ENCODE measurements at places on chromosomes 13 and 19.

- H3K4me3 ChIP-seq = peak overlapping the region; percentile 57
- no peaks in the 10 kb centered on the region for H3K36me3 ChIP-seq
- no peak overlapping the region for H3K27ac ChIP-seq
- peaks cover 33% of the 10 kb centered on the region for H3K4me1 ChIP-seq
Observed at GRCh38 chr13:28492569-28493367, 2.2 kb downstream of the FLT1 start.

DNA sequence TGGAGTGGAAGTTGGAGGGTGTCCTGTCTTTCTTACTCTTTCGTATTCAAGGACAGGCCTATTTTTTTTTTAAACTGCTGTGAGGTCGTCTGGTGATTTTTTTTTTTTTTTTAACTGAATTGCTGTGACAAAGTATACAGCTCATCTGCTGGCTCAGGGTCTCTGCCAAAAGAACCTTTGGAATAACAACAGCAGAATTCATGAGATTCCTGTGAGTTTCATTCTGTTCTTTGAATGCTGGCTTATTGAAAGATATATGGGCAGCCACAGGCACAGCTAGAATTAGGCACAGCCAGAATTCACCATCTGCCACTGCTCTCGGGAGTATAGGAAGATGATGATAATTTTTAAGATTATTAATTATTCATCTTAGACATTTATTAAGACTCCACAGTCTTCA is 21.4 kb upstream of the FRY start:
- no peaks in the 10 kb centered on the region for H3K27me3 ChIP-seq
- no peaks in the 10 kb centered on the region for H3K36me3 ChIP-seq
- H3K27ac ChIP-seq = no peak overlapping the region
- DNase-seq = no peak
- no peaks in the 10 kb centered on the region for H3K4me1 ChIP-seq
- H3K4me3 ChIP-seq = no peak overlapping the region

- peak; percentile 32 for DNase-seq
- H3K36me3 ChIP-seq = no peaks in the 10 kb centered on the region
- no peaks in the 10 kb centered on the region for H3K27me3 ChIP-seq
- H3K4me1 ChIP-seq = no peaks in the 10 kb centered on the region
- no peak overlapping the region for H3K27ac ChIP-seq
- H3K4me3 ChIP-seq = no peak overlapping the region
Observed at GRCh38 chr19:33554821-33555220, 33.2 kb upstream of the PEPD start.

GRCh38 chr13:33352526-33352925 is 67.0 kb upstream of the STARD13 start:
- H3K27me3 ChIP-seq = no peaks in the 10 kb centered on the region
- H3K4me3 ChIP-seq = no peak overlapping the region
- no peak for DNase-seq
- peaks cover 50% of the 10 kb centered on the region for H3K4me1 ChIP-seq

DNA sequence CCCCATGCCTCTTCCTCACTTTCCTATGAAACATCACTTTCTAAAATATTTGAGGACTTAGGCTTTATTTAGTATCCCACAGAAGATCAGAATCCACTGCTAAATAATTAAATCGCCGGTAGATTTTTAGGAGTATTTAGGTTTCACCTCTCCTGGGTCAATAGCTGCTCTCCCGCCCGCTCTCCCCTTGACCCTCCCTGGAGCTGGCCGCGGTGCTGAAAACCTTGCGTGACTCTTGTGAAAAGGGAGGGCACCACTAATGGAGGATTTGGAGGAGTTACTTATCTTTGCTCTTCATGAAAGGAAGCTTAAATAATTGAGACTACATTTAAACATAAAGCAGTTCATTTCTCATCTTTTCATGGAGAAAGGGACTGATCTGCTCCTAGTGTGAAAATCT is 14.1 kb downstream of the POU4F1 start:
- no peak overlapping the region for H3K4me3 ChIP-seq
- no peak overlapping the region for H3K27ac ChIP-seq
- no peaks in the 10 kb centered on the region for H3K4me1 ChIP-seq
- H3K27me3 ChIP-seq = peaks cover 79% of the 10 kb centered on the region

DNA sequence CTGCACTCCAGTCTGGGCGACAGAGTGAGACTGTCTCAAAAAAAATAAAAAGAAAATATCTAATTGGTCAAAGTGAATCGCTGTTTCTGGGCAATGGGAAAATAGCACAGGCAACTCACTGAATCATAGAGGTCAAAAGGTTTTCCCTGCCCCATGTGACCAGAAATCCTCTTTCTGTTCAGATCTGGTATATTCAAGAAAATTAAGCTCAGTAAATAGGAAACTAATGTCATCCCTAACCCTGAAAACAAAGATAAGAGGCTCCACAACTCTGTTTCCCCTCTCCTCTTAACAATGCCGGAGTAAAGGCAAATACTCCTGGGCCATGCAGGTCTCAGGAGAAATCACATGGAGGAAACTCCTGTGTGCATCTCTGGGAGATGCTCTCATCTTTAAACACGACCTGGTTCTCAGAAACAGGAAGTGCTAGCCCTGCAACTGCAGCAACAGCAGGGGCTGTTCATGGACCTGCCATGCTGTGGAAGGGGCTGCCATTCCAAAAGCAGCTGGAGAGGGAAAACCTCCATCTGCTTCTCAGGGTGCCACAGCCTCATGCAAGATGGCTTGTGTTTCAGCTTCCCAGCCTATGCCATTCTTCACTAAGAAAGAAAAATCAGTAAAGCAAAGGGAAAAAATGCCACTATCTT is 47.5 kb upstream of the SLC7A9 start:
- H3K27me3 ChIP-seq = no peaks in the 10 kb centered on the region
- no peaks in the 10 kb centered on the region for H3K4me1 ChIP-seq
- no peak overlapping the region for H3K27ac ChIP-seq
- peaks cover 14% of the 10 kb centered on the region for H3K36me3 ChIP-seq
- no peak overlapping the region for H3K4me3 ChIP-seq
- DNase-seq = no peak

DNA sequence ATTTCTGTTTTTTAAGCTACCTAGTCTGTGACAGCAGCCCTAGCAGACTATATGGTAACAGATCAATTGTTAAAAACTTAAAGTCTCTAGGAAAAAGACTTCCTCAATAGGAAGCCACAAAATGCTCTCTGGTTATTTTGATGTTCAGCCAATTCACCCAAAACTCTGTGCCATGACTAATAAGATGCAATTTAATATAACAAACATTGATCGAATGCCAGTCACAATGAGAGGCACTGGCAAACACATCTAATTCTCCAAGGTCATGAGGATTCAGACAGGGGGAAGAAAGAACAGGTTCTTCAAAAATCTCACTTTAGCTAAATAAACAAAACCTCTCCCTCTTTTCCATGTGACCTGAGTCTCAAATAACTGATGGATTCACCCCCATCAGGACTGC is 107.5 kb downstream of the SUCLA2 start:
- no peak overlapping the region for H3K27ac ChIP-seq
- H3K36me3 ChIP-seq = no peaks in the 10 kb centered on the region

- DNase-seq = no peak
- H3K4me1 ChIP-seq = no peaks in the 10 kb centered on the region
- no peak overlapping the region for H3K27ac ChIP-seq
- H3K36me3 ChIP-seq = no peaks in the 10 kb centered on the region
- H3K27me3 ChIP-seq = no peaks in the 10 kb centered on the region
Observed at GRCh38 chr19:40163541-40164129, 27.6 kb upstream of the MAP3K10 start.

DNA sequence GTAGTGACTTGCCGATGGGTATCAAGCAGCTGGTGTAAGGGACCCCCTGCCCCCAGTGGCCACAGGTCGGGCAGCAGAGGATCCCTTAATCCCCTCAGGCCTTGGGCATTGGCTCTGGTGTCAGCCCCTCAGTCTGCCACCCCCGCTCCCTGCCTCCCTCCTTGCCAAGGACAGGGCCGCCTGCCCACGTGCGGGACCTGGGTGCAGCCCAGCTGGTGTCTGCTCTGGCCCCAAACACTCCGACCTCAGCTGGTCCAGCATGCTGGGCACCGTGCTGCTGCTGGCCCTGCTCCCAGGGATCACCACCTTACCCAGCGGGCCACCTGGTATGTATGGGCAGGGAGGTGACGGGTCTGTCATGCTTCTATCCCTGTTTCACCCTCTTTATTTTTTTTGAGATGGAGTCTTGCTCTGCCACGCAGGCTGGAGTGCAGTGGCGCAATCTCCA is at the start of gene TGFBR3L:
Gene TGFBR3L (plus strand): TSS at position 233 of the 448 bp plus-strand sequence.
- DNase-seq = peak; percentile 63
- peaks cover 21% of the 10 kb centered on the region for H3K4me1 ChIP-seq
- H3K27me3 ChIP-seq = peaks cover 28% of the 10 kb centered on the region
- H3K36me3 ChIP-seq = peaks cover 35% of the 10 kb centered on the region
- no peak within 1 kb of the TSS for H3K4me3 ChIP-seq
- no peak within 1 kb of the TSS for H3K27ac ChIP-seq

DNA sequence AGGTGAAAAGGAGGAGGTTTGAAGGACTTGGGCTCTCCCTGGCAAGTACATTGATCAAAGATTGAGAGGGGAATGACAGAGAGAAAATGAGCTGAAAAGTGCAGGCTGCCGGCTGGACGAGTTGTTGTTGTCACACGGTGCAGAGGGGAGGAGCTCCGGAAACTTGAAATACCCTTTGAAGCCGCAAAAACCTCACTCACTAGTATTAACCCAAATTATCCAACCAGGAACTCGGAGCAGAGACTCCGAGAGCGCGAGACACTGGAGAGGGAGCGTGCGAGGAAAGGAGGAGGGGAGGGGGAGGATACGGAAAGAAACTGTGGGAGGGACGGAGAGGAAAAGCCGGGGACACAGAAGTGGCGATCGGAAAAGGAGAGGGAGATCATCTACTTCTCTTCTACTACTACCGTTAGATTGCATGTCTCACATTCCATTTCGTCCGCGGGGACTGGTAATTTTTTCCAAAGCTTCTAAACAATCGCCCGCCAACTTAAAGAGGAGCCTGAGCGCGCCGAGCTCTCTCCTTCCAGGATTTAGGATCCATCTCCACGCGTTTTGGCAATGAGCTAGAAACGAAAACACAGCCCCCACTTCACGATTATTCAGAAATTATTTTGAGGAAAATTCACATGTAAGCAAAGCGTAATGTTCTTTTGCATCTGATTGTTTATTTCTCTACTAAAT is at the start of gene DACH1:
Gene DACH1 (minus strand): TSS at position 74 of the 684 bp plus-strand sequence.
- no peaks in the 10 kb centered on the region for H3K36me3 ChIP-seq
- peak within 1 kb of the TSS; percentile 77 for H3K27ac ChIP-seq
- H3K4me1 ChIP-seq = no peaks in the 10 kb centered on the region
- peaks cover 12% of the 10 kb centered on the region for H3K27me3 ChIP-seq
- peak; percentile 62 for DNase-seq

GRCh38 chr13:24511019-24511815 is 1.4 kb downstream of the PARP4 start:
- no peaks in the 10 kb centered on the region for H3K27me3 ChIP-seq
- peaks cover 9% of the 10 kb centered on the region for H3K4me1 ChIP-seq
- no peak for DNase-seq
- peaks cover 10% of the 10 kb centered on the region for H3K36me3 ChIP-seq
- H3K4me3 ChIP-seq = peak overlapping the region; percentile 85

GRCh38 chr19:50007947-50008346 is 17.2 kb downstream of the VRK3 start:
- no peak overlapping the region for H3K4me3 ChIP-seq
- no peaks in the 10 kb centered on the region for H3K4me1 ChIP-seq
- no peak overlapping the region for H3K27ac ChIP-seq

Data from upper lobe of right lung (tissue), 1 donor.